ENCODE measurements at places on chromosomes 5 and 9.

DNA sequence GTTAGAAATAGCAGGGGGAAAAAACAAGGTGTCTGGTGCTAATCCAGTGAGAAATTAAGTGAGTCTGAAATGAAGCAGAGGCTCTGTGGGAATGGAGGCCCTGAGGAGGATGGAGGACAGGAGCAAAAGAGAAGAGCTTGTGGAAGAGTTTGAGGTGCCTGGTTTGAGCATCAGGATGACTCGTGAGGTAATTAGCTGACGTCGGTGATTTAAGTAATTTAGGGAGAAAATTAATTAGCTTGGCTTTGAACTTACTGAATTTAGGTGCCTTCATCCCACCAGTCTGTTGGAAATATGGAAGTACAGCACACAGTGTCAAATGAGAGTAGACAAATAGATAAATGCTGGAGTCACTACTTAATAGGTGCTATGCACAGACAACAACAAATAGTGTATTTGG, 103.0 kb upstream of the CDH6 start:
- DNase-seq: no peak

DNA sequence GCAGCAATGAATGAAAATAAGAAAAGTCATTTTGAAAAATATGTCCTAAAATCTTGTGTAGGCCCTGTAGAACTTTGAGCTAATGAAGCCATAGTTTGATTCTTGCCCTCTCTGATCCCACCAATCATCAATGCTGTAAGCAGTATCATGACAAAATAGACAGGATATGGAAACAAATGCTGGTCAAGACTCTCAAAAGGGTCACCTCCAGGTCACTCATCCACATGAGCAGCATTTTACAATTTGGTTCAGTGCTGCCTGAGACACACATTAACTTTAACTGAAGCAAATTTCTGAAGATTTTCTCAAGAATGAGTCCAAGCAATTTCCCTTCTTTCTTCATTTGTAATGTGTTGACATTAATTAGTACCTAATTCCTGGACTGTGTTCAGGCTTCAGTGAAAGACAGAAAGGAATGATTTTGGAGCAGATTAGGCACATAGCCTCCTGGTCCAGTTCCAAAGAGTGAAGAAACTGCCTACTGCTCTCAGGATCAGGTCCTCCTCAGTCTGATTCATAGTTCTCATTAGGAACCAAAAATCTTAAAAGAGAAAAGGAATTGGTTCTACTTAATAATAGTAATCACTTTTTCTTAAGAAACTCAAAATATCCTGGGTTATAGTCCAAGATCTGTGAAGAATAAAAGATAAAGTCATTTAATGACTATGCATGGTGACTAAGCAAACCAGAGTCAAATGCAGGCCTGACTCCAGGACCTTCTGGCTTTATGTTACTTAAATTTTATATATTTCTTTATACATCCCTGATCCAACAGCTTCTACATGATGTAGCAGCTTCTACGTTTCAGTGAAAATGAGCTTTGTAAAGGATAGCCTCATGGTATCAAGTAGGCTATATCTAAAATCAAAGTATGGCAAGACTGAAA, 192.1 kb upstream of the RGMB start:
- no peak for DNase-seq

DNA sequence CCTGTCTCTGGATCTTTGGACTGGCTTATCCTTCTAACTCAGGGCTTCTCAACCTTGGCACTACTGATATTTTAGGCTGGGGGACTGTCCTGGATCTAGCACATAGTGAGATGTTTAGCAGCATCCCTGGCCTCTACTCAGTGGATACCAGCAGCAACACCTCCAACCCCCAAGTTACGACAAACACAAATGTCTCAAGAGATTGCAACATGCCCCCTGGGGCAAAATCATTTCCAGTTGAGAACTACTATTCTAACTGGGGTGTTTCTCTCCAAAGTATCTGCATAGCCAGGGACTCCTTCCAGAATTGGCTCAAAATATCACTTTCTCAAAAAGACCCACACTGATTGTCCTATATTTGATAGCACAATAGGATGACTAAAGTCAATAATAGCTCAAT, 7.2 kb upstream of the TLR4 start:
- no peak for DNase-seq

DNA sequence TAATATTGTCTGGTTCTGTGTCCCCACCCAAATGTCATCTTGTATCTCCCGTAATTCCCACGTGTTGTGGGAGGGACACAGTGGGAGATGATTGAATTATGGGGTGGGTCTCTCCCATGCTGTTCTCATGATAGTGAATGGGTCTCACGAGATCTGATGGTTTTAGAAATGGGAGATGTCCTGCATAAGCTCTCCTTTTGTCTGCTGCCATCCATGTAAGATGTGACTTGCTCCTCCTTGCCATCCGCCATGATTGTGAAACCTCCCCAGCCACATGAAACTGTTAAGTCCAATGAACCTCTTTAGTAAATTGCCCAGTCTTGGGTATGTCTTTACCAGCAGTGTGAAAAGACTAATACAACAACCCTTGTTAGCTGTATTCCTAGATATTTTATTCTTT, 44.5 kb downstream of the GIN1 start:
- DNase-seq: no peak

DNA sequence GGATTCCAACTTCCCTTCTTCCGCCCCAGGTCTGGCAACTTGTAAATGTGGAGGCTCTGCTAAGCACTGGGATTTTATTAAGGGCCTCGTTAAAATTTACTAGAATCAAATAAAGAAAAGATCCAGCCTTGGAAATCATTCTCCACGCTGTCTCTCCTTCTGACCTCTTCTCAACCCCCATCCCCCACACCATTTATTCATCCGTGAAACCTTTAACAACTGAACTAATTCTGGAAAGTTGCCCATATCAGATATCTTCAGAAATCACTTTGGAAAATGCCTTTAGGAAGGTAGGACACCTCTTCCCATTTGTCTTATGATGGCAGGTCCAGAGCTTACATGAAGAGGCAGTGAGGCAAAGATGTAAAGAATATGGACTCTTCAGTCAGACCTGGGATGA, 288.5 kb downstream of the SLIT3 start:
- DNase-seq: no peak
